ENCODE measurements at places on chromosomes 11 and 22. TPM values are rescaled to one million over a fixed set of nuclear protein-coding genes. Genes with fewer than 3 reads are reported as not detected.

Gene FAT3
- under 0.01 TPM for total RNA-seq

Gene OVCH2
- not detected for total RNA-seq

Gene RHOD
- total RNA-seq, result 16.8 TPM

Gene RIMBP3B
- 0.26 TPM for total RNA-seq

Gene DENND6B
- 1.9 TPM for total RNA-seq

Gene OR51E2
- not detected for total RNA-seq

Gene ATG13
- total RNA-seq, result 72.3 TPM

Gene SLC35E4
- 18.9 TPM for total RNA-seq

Gene TOM1
- total RNA-seq, result 33.6 TPM

Gene C11orf52
- total RNA-seq, result 1.1 TPM

Gene APOBEC3B
- 5.0 TPM for total RNA-seq

Gene CAT
- 55.5 TPM for total RNA-seq

Gene CRYBB2
- not detected for total RNA-seq
